ENCODE measurements at places on chromosomes 2 and 18.

- DNase-seq = no peak
Observed at GRCh38 chr2:7020468-7020867, 103.3 kb downstream of the RNF144A start.

GRCh38 chr2:81087646-81088045 lies 783.1 kb upstream of the LRRTM1 start:
- no peak for DNase-seq

- no peak for DNase-seq
Observed at GRCh38 chr2:95386031-95386430, 16.5 kb upstream of the FAHD2A start.

DNA sequence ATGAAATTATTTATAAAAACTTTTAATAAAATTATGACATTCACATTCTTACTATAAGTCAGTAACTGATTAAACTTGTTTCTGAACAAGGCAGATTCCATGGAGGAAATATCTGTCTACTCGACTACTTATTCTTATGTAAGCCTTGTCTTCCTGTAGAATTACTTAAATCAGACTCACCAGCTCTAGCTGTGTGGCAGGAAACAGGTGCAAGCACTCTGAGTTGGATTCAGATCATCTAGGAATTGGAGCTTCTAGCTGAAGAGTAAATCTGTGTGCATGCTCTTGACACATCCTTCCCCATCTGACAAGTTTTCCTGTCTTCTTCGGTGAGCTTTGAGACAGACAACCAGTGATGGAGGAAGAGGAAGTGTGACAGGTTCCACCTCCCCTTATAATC lies 284.7 kb downstream of the TRIB2 start:
- no peak for DNase-seq

GRCh38 chr2:27756544-27757498 lies 14.7 kb upstream of the MRPL33 start:
- no peak for DNase-seq

- DNase-seq = no peak
Observed at GRCh38 chr2:143717536-143718168, 588.4 kb downstream of the ARHGAP15 start.

Measured in hematopoietic multipotent progenitor cell treated with erythropoietin and hydrocortisone succinate and interleukin-3 and kit ligand, for 8 days (in vitro differentiated cells).